Activated CD4-positive, alpha-beta T cell treated with anti-CD3 and anti-CD28 coated beads, Interleukin-2, amount 50 U/mL, for 24 hours (primary cell): ENCODE measurements at places on chromosomes 16 and 17.
A peak's percentile ranks its signal among the peaks of the same experiment; 100 is the strongest.

GRCh38 chr16:6446370-6446769, 886.3 kb upstream of the RBFOX1 start:
- DNase-seq: no peak

DNA sequence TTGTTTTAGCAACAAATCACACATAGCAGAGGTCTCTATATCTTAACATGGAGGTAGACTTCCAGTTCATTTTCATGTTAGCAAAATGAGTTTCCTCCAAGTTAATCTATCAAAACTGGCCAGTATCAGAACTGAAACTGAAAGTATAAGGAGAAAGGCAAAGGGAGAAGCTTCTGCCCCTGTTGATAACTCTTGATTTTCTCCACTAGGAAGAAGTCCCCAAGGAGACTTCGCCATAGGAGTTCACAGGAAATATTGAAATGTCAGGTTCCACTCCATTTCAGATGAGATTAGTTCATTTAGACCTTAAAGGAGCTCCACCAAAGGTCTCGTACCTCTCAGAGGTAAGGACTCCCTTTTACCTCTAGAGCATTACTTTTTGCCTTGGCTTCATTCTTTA, 1.2 kb upstream of the OGFOD3 start:
- no peak for DNase-seq

GRCh38 chr16:79171504-79171903, 429.0 kb downstream of the MAF start:
- no peak for DNase-seq

DNA sequence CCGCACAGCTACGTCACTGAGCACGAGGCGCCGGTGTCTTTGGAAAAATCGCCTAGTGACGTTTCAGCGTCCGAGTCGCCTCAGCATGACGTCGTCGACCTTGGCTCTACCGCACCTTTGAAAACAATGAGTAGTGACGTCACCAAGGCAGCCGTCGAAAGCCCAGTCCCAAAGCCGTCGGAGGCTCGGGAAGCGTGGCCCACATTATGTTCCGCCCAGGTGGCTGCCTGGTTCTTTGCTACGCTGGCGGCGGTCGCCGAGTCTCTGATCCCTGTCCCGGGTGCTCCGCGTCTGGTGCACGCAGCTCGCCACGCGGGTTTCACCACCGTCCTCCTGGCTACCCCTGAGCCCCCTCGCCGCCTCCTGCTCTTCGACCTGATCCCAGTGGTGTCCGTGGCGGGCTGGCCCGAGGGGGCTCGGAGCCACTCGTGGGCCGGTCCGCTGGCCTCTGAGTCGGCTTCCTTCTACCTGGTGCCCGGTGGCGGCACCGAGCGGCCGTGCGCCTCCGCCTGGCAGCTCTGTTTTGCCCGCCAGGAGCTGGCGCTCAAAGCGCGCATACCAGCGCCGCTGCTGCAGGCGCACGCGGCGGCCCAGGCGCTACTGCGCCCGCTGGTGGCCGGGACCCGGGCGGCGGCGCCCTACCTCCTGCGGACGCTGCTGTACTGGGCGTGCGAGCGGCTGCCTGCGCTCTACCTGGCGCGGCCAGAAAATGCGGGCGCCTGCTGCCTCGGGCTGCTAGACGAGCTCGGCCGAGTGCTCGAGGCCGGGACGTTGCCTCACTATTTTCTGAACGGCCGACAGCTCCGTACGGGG, 1.5 kb downstream of the TMEM102 start:
- DNase-seq: peak; percentile 67

DNA sequence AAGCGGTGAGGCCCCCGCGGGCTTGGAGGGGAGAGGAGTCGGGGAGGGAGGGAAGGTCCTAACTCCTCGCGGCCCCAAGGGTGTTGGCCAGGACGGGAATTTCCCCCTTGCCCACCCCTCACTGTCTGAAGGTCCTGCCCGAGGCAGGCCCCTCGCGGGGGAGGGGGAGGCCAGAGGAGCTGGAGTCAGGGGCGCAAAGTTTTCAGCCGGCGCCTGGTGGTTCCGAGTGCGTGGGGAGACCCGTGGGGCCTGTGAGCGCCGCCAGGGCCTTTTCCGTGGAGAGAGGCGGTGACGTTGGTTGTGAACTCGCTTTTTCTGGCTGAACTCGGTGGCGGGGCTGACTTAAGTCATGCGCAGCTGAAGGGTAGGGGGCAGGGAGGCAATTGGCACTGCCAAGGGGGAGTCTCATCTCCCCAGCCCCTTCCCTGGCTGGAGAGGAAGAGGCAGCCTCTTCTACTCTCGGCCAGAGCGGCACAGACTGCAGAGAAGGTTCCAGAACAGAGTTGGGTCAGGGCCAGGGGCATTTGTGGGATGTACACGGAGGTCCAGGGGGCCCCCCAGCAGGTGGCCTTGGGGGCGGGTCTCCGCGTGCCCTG, 1.5 kb downstream of the CACNA1H start:
- no peak for DNase-seq

DNA sequence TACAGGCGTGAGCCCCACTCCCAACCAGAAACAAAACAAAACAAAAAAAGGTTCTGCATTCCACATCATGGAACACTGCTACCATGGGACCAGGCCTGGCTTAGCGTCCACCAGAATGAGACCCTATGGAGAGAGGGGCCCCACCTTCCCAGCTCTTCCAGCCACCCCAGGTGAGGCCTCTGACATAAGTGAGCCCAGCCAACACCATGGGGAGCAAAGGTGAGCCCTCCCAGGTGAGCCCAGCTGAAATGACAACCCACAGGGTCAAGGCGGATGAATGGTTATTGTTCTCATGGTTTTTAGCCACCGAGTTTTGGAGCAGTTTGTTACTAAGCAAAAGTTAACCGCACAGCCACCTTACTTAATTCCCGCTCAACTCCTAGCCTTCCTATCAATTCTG, 16.3 kb downstream of the LGALS3BP start:
- no peak for DNase-seq

GRCh38 chr16:61323456-61323855, 712.8 kb downstream of the CDH8 start:
- DNase-seq: no peak

DNA sequence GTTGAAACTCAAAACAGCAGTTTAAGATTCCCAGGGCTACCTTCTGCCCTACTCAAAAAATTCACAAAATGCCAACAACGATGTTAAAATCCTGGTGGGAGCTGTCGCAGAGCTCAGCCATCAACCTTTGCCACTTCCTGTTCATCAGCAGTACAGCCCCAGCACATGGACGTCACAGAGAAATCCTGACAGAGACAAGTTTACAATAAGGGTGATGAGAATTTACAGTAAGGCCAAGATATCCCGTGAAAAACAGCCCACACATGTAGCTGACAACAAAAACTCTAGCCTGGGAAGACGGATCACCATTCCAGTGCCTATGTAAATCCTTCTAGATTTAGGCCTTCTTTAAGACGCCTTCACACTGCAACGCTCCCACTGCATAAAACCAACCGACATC, 18.8 kb downstream of the USP22 start:
- DNase-seq: no peak

DNA sequence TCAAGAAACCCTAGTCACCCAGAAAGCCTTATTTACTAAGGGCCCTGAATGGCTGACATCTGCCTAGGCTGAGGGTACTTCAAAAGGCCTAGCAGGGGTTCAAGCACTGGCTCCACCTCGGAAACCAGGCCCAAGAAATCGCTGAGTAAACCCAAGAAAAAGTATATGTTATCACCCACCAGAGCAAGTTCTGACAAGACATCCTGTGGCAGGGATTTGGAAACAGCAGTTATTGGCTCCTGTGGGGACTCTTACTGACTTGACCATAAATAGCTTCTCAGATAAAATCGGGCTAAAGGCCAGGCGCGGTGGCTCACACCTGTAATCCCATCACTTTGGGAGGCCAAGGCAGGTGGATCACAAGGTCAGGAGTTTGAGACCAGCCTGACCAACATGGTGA, 12.2 kb downstream of the ATP6V0D1 start:
- no peak for DNase-seq

DNA sequence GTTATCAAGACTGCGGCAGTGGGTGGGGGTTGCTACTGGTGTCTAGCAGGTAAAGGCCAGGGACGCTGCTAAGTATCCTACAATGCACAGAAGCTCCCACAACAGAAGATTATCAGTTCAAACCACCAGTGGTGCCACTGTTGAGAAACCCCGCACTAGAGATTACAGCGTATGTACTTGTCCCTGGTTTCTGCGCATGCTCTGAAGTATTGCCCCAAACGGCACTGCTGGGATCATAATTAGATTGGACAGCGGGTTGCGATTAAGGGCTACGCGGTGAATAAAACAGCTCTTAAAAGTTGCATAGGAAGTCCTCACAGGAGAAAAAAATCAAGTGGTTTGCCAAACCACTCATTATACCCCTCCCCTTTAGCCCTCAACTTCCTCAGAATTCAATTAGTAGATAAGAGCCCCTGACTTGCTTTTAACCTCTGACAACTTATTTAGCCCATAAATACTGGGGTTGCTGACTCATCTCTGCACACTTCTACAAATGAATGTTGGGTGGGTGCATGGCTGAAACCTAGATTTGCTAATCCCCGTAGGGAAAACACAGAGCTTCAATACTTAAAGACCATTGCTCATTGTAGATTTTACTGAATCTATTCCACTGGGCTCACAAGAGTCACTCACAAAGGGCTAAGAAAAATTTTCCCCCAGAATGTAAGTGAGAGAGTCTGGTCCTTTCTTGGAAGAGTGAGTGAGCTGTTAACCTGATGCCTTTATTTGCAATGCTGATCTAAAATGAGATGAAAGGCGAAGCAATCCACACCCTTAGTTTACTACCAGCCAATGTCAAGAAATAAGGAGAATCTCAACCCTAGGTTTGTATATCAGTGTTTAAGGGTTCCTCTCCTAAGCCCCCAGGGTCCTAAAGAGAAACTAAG, 91.8 kb downstream of the RGS9 start:
- DNase-seq: peak; percentile 15

DNA sequence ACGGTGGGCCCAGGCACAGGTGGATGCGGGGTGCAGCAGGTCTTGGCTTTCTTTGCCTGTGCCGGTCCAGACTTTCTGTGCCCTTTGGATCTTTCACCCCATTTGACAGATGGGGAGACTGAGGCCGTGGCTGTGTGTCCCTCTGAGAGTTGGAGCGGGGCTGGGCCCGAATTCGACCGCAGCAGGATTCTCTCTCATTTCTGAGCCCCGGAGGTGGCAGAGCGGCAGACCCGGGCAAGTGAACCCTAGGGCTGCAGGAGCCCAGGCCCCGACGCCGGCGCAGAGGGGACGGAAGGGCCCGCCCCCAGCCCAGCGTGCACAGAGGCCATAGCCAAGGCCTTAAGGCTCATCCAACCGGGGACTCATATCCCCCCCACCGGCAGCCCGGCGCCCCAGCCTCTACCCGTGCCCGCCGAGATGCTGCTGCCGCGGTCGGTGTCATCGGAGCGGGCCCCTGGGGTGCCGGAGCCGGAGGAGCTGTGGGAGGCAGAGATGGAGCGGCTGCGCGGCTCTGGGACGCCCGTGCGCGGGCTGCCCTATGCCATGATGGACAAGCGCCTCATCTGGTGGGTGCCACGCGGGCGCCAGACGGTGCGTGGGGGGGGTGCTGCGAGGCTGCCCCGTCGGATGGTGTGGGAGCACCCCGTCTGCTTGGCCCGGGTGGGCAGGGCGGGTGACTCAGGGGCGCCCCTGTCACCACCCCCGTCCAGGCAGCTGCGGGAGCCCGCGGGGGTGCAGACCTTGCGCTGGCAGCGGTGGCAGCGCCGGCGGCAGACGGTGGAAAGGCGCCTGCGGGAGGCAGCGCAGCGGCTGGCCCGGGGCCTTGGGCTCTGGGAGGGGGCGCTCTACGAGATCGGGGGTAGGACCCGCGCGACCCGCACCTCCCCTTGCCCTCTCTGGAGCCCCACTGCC, 857 bp downstream of the TMC8 start:
- no peak for DNase-seq

DNA sequence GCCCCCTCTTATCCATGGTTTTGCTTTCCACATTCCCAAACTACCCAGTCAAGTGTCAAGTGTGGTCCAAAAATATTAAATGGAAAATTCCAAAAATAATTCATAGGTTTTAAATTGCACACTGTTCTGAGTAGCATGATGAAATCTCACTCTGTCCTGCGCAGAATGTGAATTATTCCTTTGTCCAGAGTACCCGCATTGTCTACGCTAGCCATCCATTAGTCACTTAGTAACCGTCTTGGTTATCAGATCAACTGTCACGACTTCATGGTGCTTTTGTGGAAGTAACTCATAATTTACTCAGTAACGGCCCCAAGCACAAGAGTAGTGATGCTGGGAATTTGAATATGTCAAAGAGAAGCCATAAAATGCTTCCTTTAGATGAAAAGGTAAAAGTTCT, 94.9 kb downstream of the SLC39A11 start:
- no peak for DNase-seq

DNA sequence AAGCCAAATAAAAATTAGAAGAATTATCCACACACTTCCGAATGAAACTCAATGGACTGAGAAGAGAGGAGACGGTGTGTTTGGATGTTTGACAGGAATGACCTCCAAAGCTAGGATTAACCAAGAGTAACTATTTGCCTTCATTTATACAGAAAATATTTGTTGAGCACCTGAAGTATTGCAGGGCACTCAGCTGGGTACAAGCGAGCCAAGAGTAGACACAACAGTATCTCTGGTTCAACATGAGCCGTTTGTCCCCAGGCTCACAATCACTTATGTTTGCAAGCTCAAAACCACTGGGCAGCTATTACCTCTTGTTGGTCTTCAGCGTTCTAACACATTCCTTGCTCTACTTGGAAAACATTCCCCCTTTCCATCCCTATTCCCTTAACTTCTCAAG, 38.8 kb downstream of the MAF start:
- no peak for DNase-seq

DNA sequence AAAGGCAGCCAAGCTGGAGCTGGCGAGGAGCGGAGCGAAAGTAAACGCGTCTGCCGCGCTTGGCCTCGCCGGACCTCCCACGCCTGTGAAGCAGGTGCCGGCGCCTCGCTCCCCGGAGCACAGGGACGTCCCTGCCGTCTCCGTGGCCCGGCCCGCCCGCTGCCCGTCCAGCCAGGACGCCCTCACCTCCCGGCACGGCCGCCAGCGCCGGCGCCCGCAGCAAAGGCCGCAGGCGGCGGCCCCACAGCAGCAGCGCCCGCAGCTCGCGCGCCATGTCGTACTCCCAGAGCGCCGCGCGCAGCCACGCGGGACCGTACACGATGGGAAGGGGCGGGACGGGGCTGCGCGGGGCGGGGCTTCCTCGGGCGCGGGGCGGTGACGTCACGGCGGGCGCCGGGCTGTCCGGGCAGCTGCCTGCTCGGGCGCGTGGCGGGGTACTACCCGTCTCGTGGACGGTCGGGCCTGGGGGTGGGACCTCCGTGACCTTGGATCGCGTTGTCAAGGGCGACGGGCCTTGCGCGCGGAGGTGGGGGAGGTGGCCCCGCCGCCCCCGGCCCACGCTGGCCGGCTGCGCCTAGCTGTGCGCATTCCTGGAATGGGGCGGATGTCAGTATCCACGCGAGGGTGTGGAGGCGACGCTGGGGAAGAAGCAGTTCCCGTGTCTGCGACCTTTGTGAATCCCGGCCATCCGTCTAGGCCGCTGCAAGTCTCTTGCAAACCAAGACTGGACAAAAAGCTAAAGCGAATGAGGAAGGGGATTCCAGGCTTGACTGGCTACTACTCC, at the start of gene TRAP1:
TSS of gene TRAP1 (minus strand) at position 290 of the 784 bp plus-strand sequence. CDS start at position 274, 16 bp downstream.
- DNase-seq: peak; percentile 88

DNA sequence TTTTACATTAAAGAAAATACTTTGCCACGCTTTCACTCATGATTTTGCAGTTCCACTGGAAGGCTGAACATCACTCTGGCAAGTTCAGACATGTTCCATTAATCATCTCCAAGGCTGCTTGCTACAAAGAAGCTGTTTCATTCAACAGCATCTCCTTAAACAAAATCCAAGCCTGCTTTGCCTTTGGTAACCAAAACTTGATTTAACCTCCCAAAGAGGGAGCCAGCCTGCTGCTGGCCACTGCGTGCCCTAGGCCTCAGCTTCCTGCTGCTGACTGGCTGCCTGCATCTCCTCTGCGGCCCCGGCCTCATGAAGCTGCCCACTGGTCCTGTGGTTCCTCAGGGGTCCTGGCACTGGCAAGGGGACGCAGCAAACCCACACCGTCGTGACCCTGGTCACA, 31.8 kb downstream of the ANKRD11 start:
- DNase-seq: no peak
